ENCODE measurements at places on chromosomes 16 and 17.

DNA sequence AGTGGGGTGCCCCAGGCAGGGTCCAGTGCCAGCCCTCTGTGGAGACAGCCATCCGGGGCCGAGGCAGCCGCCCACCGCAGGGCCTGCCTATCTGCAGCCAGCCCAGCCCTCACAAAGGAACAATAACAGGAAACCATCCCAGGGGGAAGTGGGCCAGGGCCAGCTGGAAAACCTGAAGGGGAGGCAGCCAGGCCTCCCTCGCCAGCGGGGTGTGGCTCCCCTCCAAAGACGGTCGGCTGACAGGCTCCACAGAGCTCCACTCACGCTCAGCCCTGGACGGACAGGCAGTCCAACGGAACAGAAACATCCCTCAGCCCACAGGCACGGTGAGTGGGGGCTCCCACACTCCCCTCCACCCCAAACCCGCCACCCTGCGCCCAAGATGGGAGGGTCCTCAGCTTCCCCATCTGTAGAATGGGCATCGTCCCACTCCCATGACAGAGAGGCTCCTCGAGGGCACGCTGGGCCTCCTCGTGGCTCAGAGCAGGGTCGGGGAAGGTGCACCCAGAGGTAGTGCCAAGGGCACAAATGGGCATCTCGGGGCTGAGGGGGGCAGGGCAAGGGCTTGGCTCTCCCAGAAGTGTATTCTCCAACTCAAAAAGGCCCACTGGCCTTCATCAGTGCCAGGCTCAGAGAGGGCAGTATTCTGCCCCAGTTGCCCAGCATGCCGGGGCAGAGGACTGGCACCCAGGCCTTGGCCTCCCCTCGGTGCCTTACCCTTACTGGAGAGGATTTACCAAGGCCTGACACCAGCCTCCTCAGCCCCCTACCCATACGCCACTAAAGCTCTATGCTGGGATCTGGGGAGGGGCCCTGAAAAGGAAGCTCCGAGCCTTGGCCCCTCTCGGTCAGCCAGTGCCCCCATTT, at the start of gene CDH5:
TSS of gene CDH5 (plus strand) at position 259 of the 867 bp plus-strand sequence. CDS start 12,647 bp downstream, outside the sequence.
- DNase-seq, result no peak

- no peak for DNase-seq
Measured at GRCh38 chr16:49009204-49009603, 272.4 kb downstream of the CBLN1 start.

- no peak for DNase-seq
Measured at GRCh38 chr17:7114875-7115614, 423 bp upstream of the ASGR2 start.

DNA sequence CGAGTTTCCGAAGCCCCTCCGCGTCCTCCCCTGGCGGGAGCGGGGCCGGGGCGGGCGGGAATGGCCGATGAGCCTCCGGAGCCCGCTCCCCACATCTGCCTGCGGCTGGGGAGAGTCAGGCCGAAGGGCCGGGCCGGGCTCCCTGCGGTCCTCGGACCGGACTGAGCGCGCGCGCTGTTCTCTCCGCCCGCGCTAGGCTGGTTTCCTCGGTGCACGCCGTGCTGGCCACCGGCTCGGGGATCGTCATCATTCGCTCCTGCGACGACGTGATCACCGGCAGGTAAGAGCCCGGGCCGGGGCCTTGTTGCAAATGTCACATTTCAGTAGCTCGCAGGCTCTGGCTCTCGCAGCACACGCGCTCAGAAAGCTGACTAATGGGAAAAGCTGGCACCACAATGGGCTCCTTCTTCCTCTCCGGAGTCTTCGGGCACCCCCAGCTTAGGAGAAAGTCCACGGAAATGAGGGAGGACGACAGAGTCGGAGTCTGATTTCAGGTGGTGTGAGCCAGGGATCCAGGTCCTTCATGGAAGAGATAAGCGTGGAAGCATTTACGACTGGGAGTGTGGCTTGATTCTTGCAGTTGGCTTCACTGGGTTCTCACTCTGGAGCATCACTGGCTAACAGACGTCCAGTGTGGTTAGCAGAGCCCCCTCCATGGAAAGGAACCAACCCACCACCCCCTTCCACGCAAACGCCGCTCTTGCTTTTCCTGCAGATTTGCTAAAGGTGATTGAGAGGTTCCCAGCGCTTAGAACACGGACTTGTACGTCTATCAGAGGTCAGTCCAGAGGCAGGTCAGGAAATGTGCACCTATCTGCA, 715 bp downstream of the TLCD3A start:
- DNase-seq, result peak; percentile 45

DNA sequence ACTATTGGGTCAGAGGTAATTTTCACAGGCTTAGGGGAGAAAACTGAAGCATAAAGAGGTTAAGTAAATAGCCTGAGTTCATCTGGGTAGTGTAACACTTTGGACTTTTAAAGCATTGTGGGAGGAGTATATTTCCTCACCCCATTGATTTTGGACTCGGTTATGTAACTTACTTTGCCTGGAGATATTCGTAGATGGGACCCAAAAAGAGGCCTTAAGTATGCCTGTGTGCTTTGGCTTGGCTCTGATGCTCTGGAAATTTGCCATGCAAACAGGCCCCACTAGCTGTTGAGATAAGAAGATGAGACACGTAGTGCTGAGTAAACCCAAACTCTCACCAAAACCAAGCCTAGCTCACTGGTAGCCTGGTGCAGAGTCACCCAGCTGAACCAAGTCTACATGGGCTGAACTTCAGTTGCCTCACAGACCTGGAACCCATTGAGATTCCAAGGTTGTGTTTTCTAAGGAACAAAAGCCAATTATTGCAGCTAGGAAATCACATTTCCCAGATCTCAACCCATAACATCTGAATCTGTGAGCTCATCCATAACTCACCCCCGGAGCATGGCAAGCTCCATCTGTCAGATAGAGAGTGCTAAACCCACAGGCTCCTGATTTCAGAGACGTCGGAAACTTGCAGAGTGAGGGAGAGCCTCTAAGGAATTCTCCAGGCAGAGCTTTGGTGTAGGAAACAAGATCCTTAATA, 536.0 kb upstream of the C16orf82 start:
- DNase-seq, result no peak

DNA sequence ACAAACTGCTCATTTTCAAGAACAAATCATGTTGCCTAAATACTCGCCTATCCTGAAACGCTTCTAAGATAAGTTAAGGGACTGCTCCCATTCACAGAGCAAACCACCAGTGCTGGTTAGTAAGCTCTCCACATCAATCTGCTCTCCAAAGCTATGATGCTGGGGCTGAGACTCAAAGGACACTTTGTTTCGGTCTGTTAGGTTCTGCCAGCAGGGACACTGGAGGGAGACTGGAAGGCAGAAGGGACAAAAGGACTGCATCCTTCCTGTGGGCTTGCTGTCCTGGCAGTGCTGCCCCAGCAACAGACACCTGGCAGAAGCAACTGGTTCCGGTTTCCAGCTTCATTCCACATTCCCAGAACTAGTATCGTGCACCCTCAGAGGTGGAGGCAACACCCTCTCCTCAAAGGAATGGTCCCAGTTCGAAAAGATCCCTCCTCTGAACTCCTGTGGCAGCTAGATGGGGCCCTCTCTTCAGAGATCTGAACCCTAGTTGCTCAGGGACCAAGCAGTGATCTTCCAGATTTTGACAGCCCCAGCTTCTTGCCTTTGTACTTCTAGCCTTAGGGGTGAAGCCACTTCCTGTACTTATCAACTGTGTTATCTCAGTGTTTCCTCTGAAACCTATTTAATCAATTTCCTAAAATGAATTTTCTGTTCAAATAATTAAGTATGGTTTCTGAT, 73.4 kb upstream of the GSG1L start:
- no peak for DNase-seq

GRCh38 chr16:56199164-56199563, 7.9 kb downstream of the GNAO1 start:
- DNase-seq, result no peak

DNA sequence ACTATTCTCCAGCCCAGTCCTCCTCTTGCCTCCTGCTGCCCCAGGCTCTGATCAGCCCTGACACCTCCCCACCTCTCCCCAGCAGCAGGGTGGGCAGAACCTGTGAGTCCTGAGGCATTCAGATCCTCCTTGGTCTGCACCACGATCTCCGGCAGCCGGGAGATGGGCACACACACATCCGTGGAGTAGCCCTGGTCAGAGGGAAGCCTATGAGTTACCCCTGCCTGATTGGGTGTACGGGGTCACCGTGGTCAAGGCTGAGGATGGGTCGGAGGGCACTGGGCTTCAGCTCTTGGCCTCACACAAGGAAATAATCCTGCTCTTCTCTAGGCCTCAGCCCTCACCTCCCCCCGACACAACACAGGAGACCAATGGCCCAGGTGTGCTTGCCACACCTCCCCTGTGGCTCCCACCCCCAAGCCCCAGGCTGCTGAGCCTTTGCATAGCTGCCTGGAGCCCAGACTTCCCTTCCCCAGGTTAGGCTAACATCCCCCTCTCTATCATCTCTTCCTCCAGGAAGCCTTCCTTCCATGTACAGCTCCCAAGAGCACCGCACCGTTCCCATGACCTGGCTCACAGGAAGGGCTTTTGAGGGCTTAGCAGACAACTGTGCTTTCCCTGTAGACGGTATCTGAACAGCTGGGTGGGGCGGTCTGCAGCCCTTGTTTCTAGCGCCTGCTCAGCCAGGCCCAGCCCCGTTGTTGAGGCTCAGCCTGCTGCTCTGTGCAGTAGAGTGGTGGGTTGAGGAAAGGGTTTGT, 3.7 kb downstream of the LDHD start:
- no peak for DNase-seq

GRCh38 chr17:64219571-64219970, 43.5 kb downstream of the TEX2 start:
- no peak for DNase-seq

DNA sequence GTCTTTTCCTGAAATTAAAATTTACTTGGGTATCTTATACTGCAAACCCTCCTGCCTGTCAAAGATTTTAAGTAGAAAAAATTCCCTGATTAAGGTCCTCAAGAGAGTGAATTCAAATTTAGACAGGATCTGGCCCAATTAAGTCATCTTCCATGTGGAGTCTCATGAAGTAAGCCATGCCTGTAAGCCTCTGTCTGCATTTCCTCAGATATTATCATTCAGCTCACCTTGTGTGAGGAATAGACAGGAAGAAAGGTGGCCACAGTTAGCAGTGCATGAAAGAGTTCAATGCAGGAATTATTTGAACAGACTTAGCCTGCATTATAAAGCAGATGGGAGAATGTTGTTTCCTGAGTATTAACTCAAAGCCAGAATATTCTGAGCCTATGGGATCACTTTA, 174.7 kb downstream of the HS3ST3A1 start:
- DNase-seq, result no peak

Data from stimulated activated CD4-positive, alpha-beta T cell treated with anti-CD3 and anti-CD28 coated beads, Interleukin-4, amount 100 ng/mL, for 48 hours (primary cell).